ENCODE measurements at places on chromosomes 11 and 22. TPM values are rescaled to one million over a fixed set of nuclear protein-coding genes. Genes with fewer than 3 reads are reported as not detected.

- no peak for DNase-seq
Observed at GRCh38 chr11:46628961-46629360, 11.6 kb downstream of the ATG13 start.

DNA sequence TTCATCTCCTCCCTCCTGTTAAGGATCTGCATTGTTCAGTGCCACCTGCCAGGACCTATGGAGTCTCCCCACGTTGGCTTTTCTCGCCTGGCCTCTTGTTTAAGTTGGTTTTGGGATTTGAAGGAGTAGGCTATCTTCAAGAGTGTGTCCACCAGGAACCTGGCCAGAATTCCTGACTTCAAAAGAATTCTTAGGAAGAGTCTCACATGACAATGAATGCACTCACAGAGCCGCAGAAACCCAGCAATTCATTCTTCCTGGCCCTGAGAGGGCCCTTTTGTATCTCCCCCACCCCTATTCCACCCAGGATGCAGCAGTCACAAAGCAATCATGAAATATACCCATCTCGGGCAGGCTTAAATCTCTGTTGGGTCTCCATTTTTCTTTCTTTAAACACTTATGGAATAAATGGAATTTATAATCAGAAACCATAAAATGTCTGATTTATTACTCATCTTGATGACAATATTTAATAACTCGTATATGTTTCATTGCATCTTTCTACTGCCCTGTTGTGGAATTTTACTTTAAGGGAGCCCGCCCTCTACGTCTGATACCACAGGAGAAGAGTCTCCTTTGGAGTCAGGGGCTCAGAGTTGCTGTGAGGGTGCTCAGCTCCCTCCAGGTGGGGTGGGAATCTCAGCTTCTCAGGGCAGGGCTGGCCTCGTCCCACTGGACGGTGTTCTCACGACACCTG lies 507.0 kb downstream of the NTM start:
- no peak for DNase-seq

Gene PDGFB
- total RNA-seq, result 47.0 TPM

- peak; percentile 99 for DNase-seq
Observed at GRCh38 chr11:123083623-123084029, 21.7 kb upstream of the HSPA8 start.

Gene SERPIND1
- not detected for total RNA-seq

DNA sequence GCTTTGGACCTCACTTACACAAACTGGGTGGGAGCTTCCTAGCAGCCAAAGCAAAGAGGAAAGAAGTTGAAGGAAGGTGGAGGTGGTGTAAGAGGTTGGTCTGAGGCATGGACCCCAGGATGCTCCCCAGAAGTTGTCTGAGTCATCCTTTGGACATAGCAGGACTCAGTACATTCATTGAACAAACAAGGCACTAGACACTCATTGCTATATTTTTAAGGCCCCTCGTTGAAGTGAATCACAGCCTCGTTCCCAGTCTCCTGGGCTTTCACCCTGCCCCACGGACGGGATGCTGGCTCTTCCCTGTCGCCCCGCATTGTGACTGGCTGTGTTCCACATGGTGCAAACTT lies 95.9 kb upstream of the FGF3 start:
- DNase-seq, result no peak

DNA sequence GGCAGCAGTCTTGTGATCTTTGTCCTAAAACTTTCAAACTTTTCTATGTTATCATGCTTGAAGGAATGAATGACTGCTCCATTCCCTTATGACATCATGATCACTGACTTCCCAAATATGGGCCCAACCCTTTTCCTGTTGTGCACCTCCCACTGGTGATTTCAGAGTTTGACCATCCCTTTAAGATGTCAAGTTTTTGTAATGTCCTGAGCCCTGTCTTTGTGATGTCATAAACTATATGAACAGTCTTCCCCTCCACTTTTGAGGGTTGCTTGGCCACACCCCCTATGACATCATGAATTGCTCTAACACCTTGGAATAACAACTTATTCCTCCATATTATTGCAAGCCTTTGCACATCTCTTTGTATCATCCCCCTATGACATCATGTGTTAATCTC lies 16.5 kb upstream of the NUCB2 start:
- DNase-seq, result no peak

Gene GRAP2
- total RNA-seq, result not detected

GRCh38 chr11:74699615-74700396 lies 31.4 kb downstream of the CHRDL2 start:
- DNase-seq, result no peak

Gene PLEKHA7
- total RNA-seq, result 3.4 TPM

GRCh38 chr11:114228435-114229411 lies 67.5 kb upstream of the NNMT start:
- no peak for DNase-seq

DNA sequence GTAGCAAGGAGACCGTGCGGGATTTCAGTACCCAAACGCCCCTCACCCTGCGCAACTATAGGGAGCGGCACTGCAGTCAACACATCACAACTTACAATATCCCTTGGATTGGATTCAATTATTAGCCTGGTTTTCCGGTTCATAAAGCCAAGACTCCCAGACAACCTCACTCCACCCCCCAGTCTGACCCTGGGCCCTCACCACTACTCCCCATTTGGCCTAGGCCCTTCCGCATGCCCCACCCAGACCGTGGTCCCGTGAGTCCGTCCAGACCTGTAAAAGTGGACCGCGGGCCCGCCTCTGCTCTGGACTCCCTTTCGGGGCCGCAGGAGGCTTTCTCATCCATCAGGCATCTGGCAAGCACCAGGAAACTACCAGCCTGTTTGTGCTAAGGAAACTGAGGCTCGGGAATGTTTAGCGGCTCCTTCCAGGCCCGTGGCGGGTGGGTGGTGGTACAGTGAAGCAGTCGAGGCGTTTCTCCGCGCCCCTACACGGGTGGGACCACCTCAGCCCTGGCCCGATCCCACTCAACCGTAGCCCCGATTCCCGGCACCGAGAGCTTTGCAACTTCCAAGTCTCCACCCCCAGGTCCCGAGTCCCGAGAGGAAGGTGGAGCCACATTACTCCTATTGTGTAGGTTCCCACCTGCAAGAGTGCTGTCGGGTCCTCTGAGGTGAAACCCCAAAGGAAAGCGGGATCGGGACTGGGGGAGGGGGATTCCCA lies 679 bp upstream of the DPP3 start:
- DNase-seq, result peak; percentile 33

Gene PLEKHB1
- total RNA-seq, result 0.26 TPM

DNA sequence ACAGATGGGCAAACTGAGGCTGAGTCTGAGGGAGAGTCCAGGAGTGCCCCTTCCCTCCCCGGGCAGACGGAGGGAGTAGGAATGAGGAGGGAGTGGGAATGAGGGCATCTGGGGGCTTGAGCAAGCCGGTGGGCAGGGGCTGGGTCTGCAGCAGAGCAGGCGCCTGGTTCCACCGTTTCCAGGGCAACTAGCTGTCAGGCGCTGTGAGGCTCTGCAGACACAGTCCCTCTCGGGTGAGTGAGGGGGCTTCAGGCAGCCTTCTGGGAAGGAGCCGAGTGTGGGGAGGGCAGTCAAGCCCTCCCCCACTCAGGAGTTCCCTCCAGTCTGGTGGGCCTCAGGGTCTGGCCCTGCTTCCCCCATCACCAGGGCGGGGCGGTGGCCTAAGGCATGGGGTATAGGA lies 19.0 kb downstream of the TMEM258 start:
- no peak for DNase-seq

GRCh38 chr11:116563712-116564047 lies 209.1 kb downstream of the BUD13 start:
- DNase-seq, result no peak

- no peak for DNase-seq
Observed at GRCh38 chr11:67641338-67642172, 2.0 kb upstream of the TBX10 start.
